Activated T-cell treated with anti-CD3 and anti-CD28 coated beads, Interleukin-2, amount 50 U/mL, for 48 hours (primary cell): ENCODE measurements at places on chromosomes 2 and 18.
A peak's percentile ranks its signal among the peaks of the same experiment; 100 is the strongest.

DNA sequence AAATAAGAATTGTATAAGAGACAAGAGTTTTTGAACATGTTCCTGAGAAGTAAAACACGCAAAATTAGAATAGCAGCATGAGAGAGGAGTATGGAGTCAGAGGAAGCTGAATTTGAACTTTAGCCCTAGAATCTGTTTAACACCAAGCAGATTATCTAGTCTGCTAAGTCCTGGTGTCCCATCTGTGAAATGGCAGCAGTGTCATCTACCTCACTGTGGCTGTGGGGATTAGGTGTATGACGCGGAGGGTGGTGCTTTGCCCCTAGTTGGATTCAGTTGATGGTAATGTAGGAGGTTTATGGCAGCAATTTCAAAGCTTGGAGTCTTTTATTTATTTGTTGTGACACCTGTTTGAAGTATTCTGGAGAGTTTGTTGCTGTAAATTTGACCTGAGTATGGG, 79.2 kb downstream of the ZNF532 start:
- no peak for DNase-seq

- DNase-seq = no peak
Measured at GRCh38 chr2:34534341-34534740, 935.2 kb upstream of the FAM98A start.

DNA sequence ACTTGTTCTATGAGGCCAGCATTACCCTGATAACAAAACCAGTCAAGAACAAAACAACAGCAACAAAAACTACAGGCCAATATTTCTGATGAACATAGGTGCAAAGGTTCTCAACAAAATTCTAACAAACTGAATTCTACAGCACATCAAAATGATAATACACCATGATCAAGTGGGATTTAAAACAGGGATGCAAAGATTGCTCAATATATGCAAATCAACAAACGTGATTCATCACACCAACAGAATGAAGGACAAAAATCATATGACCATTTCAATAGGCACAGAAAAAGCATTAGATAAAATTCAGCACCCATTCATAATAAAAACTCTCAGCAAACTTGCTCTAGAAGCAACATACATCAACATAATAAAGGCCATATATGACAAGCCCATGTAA, 173.6 kb downstream of the CAMKMT start:
- no peak for DNase-seq

- no peak for DNase-seq
Measured at GRCh38 chr18:22436136-22436535, 18.4 kb upstream of the CTAGE1 start.

GRCh38 chr2:54047658-54048057, 67.8 kb upstream of the ACYP2 start:
- DNase-seq = no peak

- DNase-seq = no peak
Measured at GRCh38 chr2:1515986-1516797, 102.9 kb downstream of the TPO start.

- no peak for DNase-seq
Measured at GRCh38 chr18:36561046-36561445, 263.5 kb downstream of the FHOD3 start.

GRCh38 chr2:239792405-239793084, 232.6 kb downstream of the NDUFA10 start:
- no peak for DNase-seq

- DNase-seq = no peak
Measured at GRCh38 chr2:181483211-181483610, 26.0 kb downstream of the ITGA4 start.

GRCh38 chr18:77124452-77124922, 8.1 kb downstream of the MBP start:
- DNase-seq = peak; percentile 75

DNA sequence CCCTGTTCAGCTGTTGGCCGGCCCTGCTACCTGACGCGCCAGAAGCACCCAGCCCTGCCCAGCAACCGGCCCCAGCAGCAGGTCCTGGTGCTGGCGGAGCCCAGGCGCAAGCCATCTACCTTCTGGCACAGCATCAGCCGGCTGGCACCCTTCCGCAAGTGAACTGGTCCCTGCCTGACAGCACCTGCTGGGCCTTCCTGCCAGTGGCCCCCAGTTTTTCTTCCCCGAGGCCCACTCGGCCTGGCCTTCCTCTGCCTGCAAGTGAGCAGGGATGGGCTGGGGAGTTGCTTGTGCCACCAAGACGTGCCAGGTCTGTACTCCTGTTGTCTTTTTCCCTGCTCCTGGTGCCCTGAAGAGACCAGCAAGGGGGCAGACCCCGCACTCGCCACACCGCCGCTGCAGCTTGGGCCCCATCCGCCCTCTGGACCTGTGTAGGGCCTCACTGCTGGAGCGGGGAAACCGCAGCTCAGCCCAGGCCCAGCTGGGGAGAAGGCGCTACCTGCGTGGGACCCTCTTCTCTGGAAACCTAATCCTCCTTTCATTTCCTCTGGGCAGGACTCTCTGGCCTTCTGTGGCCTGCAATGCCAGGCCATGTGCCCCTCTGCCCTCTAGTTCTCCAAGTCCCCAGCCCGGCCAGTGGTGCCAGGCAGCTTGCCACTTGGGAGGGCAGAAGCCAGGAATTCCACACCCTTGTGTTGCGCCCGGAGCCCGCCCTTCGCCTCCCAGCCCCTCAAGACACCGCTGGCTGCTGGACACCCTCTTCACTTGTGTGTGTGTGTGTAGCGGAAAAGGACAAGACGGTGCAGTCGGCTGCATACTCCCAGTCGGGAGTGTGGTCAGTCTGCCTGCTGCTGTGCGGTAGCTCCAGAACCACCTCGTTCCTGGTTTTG, 47.0 kb downstream of the FAM168B start:
- DNase-seq = no peak

DNA sequence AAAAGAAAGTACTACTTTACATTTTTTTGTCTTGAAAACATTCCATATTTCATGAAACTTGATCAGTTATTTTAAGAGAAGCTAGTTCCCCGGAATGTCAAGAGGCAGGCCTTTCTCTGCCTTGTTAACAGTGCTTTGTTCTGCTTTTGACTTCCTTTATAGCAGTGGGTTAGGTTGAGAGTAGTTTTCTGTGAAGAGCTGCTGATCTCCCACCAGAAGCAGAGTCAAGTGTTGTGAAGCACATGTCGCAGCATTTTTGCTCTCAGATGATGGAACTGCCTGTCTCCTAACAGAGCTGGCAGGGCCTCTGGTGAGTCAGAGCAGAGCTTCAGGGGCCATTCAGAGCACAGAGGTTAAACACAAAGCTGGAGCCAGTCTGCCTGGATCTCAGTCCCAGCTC, 871.8 kb downstream of the SLC4A3 start:
- no peak for DNase-seq

- no peak for DNase-seq
Measured at GRCh38 chr2:222939979-222940378, 79.1 kb downstream of the ACSL3 start.

DNA sequence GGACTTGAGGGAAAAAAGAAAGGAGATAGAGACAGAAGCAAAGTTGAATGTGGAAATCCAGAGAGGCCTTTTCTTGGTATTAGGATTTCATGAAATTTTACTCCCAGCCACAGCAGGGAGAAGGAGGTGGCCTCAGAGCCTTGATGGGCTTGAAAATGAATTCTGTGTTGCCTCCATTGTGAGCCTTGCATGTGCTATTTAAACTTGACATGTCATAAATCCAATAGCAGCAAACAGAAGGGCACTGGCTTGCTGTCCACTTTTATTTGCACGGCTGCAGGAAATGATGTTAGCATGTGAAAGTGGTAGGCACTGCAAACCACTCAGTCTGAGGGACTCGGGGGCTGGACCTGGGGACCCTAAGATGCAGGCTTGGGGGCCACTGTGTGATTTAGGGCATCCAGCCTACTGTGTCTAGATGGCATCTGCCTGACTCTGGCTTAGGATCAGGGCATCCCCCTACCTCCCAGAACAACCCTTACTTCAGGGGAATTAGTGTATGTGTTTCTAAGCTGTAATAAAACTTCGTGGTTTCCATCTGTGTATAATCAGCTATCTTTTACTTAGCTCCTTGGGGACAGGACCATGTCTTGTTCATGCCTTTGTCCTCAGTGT, 139.1 kb upstream of the SKOR2 start:
- no peak for DNase-seq

GRCh38 chr2:230942920-230943896, 18.2 kb upstream of the GPR55 start:
- DNase-seq = peak; percentile 80

DNA sequence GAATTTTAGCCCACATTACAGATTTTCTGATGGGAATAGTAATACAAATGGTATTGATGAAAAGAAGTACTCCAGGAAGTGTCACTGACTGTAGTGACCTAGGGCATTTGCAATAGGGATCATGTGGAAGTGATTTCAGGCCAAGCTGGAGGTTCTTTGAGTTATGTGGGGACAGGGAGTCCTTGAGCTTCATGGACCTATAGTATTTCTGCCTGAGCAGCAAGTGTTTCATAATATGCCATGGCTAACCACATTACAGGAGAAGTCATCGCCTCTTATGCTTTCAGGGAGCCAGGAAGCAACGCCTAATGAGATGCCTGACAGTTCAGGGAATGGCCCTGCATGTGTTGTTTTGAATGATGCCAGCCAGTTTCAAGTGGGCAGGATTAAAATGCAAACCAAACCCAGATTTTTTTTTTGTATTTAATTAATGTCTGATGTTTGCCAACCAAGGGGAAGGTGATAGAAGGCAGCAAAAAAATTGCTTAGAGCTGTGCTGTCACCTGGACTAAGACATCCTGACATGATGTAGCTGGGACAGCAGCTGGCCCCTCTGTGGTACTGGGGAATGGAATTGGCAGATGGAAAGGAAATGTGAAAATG, 109.5 kb downstream of the RAPGEF4 start:
- no peak for DNase-seq

DNA sequence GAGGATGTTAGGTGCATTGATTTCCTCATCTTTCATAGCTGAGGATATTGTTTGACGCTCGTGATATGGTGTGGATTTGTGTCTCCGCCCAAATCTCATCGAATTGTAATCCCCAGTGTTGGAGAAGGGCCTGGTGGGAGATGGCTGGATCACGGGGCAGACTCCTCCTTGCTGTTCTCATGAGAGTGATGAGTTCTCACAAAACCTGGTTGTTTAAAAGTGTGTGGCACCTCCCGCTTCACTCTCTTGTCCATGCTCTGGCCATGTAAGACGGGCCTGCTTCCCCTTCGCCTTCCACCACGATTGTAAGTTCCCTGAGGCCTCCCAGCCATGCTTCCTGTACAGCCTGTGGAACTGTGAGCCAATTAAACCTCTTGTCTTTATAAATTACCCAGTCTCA, 28.4 kb upstream of the GPC1 start:
- no peak for DNase-seq

- DNase-seq = no peak
Measured at GRCh38 chr2:6475155-6475940, 390.4 kb downstream of the CMPK2 start.

DNA sequence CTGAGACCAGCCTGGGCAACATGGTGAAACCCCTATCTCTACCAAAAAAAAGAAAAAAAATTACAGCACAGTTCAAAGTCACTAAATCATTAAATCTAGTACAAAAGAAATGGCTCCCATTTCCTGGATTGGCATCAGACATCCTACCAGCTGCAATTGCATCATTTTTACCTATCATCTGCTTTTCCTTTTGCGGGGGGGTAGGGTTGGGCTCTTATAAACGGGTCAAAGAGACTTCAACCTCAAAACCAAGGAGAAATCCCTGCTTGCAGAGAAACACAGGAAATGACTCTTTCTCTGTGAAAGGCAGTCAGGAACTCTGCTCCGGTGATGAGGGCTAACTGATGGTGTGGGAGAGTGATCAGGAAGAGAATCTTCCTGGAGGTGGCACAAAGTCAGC, 45.3 kb upstream of the RFX8 start:
- DNase-seq = no peak

GRCh38 chr2:37623406-37623805, 48.0 kb downstream of the CDC42EP3 start:
- DNase-seq = no peak
